ENCODE measurements at places on chromosomes 16 and 17. TPM values are rescaled to one million over a fixed set of nuclear protein-coding genes. Genes with fewer than 3 reads are reported as not detected.

DNA sequence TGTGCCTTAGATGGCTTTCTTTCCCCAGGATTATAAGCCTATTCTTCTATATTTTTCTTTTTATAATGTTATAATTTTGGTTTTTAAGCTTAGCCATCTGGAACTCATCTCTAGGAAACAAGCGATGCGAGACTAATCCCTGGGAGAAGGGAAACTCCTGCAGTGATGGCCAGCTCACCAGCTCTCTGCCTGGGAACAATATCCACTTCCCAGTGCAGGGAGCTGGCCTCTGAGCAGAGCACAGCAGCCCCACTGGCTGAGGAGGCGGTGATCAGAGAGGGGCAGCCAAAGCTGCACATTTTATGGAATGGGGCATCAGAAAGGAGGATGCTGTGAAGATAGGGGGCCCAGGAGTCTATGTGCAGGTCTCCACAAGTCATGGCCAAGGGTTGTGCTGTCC, 183.3 kb downstream of the LGALS9B start:
- no peak for DNase-seq

- no peak for DNase-seq
Measured at GRCh38 chr17:42000413-42001133, 16.7 kb downstream of the DNAJC7 start.

DNA sequence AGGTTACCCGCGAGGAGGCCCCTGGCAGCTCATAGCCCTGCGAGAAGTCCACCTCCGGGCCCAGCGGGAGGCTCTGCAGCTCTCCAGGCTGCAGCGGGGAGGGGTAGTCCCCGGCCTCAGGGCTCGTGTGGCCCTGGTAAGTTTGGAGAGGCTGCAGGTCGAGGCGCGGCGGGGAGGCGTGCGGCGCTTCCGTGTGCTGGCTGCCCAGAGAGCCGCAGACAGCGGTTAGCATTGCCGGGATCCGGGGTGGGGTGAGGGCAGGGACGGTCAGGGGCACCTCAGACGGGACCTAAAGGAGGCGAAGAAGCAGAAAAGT, 2.8 kb downstream of the SP6 start:
- DNase-seq, result no peak

DNA sequence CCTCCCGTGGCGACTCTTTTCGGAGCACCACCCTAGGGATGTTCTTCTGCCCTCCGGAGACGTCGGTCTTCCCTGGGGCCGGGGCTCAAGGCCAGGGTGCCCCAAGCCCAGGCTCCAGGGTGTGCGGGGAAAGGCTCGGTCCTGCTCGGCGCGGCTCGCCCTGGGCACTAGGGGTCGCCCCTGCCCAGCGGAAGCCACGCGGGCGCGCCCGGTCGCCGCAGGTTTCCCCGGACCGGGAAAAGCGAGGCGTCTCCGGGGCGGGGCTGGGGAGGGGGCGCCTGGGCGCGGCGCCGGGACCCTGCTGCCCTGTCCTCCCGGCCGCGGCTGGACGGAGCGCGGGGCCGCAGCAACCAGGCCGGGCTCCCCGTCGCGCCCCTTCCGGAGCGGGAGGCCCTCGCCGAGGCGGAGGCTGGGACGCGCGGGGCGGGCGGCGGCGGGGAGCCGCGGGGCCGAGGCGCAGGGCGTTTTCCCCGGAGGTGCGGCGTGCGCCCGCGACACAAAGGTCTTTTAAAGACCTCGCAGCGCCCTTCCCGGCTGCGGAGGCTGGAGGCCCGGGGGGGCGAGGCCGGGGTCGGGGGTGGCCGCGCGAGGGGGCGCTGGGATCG, 76.4 kb downstream of the MRC2 start:
- DNase-seq, result peak; percentile 94

DNA sequence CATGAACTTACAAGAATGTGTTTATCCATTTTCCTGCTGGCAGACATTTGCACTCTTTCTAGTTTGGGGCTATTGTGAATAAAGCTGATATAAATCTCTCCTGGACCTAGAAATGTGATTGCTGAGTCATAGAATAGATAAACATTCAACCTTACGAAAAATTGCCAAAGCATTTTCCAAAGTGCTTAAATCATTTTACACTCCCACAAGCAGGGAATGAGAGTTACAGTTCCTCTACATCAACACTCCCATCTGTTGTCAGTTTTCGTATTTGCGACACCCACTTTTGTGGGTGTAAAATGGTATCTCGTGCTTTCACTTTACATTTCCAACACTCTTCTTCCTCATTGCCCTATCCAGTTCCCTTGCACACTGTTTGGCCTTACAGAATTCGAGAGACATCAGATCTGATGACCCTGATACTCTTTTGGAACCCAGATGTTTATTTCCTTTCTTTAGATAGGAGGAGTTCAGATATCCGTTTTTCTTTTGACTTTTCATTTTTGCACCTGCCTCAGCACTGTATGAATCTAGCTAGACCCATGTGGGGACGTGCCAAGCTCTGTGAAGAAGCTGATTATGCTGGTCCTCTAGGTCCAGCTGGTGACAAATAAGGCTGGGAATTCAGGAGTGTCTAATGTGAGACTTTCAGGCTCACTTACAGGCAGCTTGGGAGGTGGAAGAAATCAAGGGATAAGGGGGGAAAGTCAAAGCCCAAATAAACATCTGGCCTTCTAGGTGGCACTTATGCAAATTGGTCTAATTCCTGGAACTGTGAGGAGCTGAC, 14.0 kb downstream of the SOX9 start:
- DNase-seq, result no peak

DNA sequence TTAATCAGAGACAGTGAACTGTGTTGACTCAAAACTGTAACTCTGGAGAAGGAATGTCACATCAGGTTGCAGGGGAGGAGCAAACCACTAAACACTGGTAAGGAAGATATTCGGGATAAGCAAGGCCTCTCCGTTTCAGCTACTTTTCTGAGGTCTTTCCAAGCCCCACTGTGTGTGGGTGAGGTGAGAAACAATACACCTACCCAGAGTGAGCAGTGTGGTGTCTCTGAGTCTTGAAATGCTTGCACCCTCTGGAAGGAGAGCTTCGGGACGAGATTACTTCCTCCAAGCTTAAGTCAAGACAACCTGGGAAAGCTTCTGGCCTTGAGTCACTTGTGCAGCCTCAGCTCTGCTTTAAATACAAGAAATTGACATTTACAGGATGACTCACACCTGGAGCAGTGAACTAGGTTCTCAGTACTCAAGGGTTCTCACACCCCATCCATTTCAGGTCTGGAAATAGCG, 2.5 kb upstream of the MAP3K14 start:
- no peak for DNase-seq

DNA sequence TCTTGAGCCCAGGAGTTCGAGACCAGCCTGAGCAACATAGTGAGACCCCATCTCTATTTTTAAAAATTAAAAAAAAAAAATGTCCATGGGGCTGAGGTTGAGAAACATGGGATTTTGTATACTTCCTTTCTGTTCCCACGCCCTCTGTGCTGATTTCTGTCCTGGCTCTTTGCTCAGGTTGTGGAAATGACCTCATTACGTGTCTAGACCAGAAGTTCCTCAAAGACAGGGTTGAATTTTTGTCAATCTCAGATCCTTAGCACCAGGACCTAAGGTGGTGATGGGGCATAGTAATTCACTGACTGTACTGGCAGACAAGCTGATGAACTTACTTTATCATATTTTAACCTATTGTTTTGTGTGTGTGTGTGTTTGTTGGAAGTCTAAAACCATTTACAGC, 11.2 kb upstream of the HNF1B start:
- DNase-seq, result no peak

DNA sequence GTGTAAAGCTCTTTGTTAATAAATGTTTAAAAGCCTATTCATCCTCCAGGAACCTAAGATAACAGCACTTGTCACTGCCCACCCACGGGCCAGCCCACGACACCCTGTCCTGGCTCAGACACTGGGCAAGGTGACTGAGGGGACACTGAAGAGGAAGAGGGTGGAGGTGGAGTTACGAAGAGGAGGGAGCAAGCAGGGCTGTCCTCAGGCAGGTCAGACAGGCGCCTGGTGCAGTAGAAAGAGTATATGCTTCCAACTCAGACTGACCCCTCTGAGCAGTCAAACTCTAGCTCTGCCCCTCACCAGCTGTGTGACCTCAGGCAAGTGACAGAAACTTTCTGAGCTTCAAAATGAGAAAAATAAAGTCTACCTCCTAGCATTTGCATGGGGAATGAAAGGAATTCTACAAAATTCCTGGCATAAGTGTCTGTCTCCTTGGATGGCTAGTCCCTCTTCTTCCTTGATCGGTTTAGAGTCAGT, 22.8 kb downstream of the TEX2 start:
- DNase-seq, result no peak

- DNase-seq, result no peak
Measured at GRCh38 chr17:19290066-19290705, 53.0 kb downstream of the EPN2 start.

DNA sequence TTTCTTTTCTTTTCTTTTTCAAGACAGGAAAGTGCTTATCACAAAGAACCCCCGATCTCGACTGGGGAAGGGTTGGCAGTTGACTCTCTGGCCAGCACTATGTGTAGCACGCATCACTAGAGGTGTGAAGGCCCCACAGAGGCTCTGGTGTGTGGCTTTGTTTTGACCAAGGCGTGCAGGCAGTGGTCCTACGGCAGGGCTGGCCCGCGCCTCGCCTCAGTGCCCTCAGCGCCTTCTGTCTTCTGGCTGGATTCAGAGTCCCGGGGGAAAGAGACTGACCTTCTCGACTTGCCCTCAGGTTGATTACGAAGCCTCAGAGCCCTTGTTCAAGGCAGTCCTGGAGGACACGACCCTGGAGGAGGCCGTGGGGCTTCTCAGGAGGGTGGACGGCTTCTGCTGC, 18.7 kb downstream of the SGSH start:
- no peak for DNase-seq

GRCh38 chr16:56789360-56789759, 59.4 kb downstream of the NUP93 start:
- DNase-seq, result no peak

- DNase-seq, result no peak
Measured at GRCh38 chr17:34146440-34147043, 108.5 kb upstream of the CCL2 start.

- DNase-seq, result no peak
Measured at GRCh38 chr17:9671559-9671958, 26.2 kb downstream of the USP43 start.

DNA sequence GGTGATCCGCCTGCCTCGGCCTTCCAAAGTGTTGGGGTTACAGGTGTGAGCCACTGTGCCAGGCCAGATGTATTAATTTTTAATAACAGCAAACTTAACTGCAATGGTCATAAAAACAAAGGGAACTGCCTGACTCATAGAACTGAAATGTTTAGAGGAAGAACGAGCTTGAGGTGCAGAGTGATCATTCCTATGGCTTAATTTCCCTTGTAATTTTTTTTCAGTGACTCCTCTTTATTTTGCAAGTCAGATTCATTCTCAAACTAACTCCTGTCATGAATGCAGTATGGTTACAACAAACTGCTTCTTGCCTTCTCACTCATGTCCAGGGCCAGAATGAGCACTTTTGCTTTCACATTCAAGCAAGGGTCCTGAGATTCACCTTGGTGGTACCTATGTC, 231.3 kb downstream of the HAPSTR1 start:
- no peak for DNase-seq

DNA sequence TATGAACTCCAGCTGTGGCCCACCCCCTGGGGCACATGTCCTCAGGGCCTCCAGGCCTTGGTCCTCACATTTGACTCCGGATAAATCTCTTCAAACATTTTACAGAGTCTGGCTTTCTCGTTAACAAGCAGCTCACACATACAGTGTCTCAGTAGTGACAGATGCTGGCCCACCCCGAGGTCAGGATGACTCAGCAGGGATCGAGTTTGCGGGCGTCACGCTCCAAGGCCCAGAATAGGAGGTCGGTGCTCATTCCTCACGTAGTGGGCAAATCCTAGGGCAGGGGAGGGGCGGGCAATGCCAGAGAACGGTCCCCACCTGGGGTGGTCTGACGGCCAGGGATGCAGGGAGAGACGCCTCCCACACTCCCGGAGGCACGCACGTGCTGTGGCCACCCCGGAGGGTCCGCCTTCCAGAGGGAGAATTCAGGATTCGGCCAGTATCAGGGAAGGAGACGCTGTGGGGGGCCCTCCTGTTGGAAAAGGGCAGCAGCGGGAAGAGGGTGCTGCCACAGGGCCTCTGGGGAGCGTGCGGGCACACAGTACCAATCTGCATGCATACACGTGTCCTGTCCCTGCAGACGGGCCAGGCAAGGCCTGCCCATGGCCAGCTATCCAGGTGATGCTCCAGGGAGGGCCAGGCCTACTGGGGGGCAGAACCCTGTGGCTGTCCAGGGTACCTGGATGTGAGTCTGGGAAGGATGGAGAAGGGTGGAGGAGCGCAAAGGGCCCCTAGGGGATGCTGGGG, 8.6 kb downstream of the SLC7A5 start:
- DNase-seq, result no peak

- DNase-seq, result no peak
Measured at GRCh38 chr17:9802294-9802693, 10.9 kb upstream of the DHRS7C start.

GRCh38 chr16:4358831-4359561, 7.9 kb upstream of the PAM16 start:
- DNase-seq, result no peak

The CHST6 gene
- total RNA-seq, result 0.86 TPM

The KRT222 gene
- total RNA-seq, result 7.7 TPM

The MSLN gene
- 0.29 TPM for total RNA-seq

The ALDH3A2 gene
- 45.3 TPM for total RNA-seq

The TNK1 gene
- total RNA-seq, result 1.6 TPM
